ENCODE measurements at places on chromosomes 13 and 19. TPM values are rescaled to one million over a fixed set of nuclear protein-coding genes. Genes with fewer than 3 reads are reported as not detected.

- peaks cover 37% of the 10 kb centered on the region for H3K36me3 ChIP-seq
- peaks cover 2% of the 10 kb centered on the region for H3K27me3 ChIP-seq
- DNase-seq = no peak
- H3K4me3 ChIP-seq = no peak overlapping the region
- no peaks in the 10 kb centered on the region for H3K4me1 ChIP-seq
Observed at GRCh38 chr13:112835344-112835743, 133.7 kb upstream of the MCF2L start.

GRCh38 chr19:49058562-49058961 is 1.0 kb upstream of the CGB7 start:
- no peak for DNase-seq
- H3K27me3 ChIP-seq = peaks cover 6% of the 10 kb centered on the region
- peaks cover 28% of the 10 kb centered on the region for H3K4me1 ChIP-seq
- peak overlapping the region; percentile 90 for H3K4me3 ChIP-seq

- no peak overlapping the region for H3K4me3 ChIP-seq
- H3K27me3 ChIP-seq = peaks cover 28% of the 10 kb centered on the region
- no peaks in the 10 kb centered on the region for H3K36me3 ChIP-seq
- no peaks in the 10 kb centered on the region for H3K4me1 ChIP-seq
- no peak for DNase-seq
Observed at GRCh38 chr13:35906636-35907035, 224.5 kb downstream of the DCLK1 start.

GRCh38 chr13:107351305-107351704 is 783.4 kb upstream of the ARGLU1 start:
- DNase-seq = no peak
- H3K4me1 ChIP-seq = no peaks in the 10 kb centered on the region
- H3K4me3 ChIP-seq = no peak overlapping the region

- H3K4me1 ChIP-seq = peaks cover 48% of the 10 kb centered on the region
- peaks cover 7% of the 10 kb centered on the region for H3K27me3 ChIP-seq
- H3K27ac ChIP-seq = no peak overlapping the region
- no peaks in the 10 kb centered on the region for H3K36me3 ChIP-seq
Observed at GRCh38 chr13:32905864-32906180, 110.4 kb upstream of the KL start.

PALM3 gene
- 1.7 TPM for total RNA-seq
